Fibroblast of skin of back (primary cell): ENCODE measurements at places on chromosomes 4 and X.

GRCh38 chr4:38902221-38902620 lies 34.6 kb downstream of the FAM114A1 start:
- no peak for DNase-seq

- DNase-seq: no peak
Measured at GRCh38 chr4:147765121-147765529, 33.2 kb downstream of the ARHGAP10 start.

DNA sequence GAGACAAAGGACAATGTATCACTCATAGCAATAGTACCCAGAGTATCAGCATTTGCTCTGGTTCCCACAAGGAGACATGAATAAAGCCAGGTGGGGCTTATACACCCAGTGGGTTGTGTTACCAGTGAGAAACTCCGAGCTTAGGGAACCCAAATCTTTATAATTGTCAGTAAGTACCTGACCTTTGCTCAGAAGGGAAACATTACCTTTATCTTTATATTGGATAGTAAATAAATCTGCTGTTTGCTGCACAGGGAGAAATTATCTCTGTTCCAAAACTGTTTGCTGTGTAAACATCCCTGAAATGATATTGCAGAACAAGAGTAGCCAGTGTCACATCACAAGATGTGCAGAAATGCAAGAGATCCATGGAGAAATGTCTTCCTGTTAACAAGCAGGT lies 12.1 kb upstream of the SLAIN2 start:
- DNase-seq: no peak

- no peak for DNase-seq
Measured at GRCh38 chr4:76233529-76233928, 18.0 kb upstream of the FAM47E start.

GRCh38 chrX:15680401-15680800 lies 15.8 kb upstream of the CLTRN start:
- peak; percentile 0 for DNase-seq

DNA sequence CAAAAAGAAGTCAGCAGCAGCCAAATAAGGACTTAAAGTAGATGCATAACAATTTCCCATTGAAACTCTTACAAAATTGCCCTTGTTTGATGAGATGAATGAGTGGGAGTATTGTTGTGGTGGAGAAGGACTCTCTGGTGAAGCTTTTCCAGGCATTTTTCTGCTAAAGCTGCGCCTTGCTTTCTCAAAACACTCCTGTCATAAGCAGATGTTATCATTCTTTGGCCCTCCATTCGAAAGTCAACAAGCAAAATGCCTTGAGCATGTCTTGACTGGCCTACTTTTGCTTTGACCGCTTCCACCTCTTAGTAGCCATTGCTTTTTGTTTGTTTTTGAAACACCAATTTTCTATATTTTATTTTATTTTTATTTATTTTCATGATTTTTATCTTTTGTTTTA lies 340.9 kb upstream of the FGF13 start:
- no peak for DNase-seq
